Thoracic aorta (tissue), 2 donors: ENCODE measurements at places on chromosomes 6 and 20.

- H3K27me3 ChIP-seq = no peaks in the 10 kb centered on the region
- no peak overlapping the region for H3K27ac ChIP-seq
- H3K4me3 ChIP-seq = no peak overlapping the region
- H3K36me3 ChIP-seq = no peaks in the 10 kb centered on the region
Observed at GRCh38 chr20:61569825-61570224, 317.8 kb downstream of the CDH4 start.

- no peaks in the 10 kb centered on the region for H3K27me3 ChIP-seq
- H3K4me3 ChIP-seq = no peak overlapping the region
- no peak overlapping the region for H3K27ac ChIP-seq
- no peaks in the 10 kb centered on the region for H3K4me1 ChIP-seq
- no peak for DNase-seq
Observed at GRCh38 chr20:43721429-43722152, 5.2 kb downstream of the GTSF1L start.

DNA sequence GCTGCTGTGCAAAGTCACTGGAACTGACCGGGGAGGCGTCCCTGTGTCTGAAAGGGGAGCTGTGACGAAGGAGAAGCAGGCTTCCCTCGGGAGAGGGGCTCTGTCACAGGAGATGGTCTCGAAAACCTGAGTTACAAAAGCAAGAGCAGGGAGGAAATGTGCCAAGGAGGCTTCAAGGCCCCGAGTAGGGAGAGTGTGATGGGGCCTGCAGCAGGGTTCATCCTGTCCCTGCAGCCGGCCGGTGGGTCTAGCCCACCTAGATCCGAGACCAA lies 16.7 kb downstream of the DYNLT1 start:
- H3K36me3 ChIP-seq = no peaks in the 10 kb centered on the region
- DNase-seq = no peak
- H3K27ac ChIP-seq = no peak overlapping the region
- peaks cover 47% of the 10 kb centered on the region for H3K4me1 ChIP-seq
- no peak overlapping the region for H3K4me3 ChIP-seq

- H3K27ac ChIP-seq = no peak overlapping the region
- no peak overlapping the region for H3K4me3 ChIP-seq
- H3K27me3 ChIP-seq = no peaks in the 10 kb centered on the region
- H3K36me3 ChIP-seq = no peaks in the 10 kb centered on the region
Observed at GRCh38 chr6:48183178-48183577, 72.2 kb upstream of the PTCHD4 start.

- DNase-seq = no peak
- H3K27ac ChIP-seq = no peak overlapping the region
- no peaks in the 10 kb centered on the region for H3K27me3 ChIP-seq
- no peaks in the 10 kb centered on the region for H3K4me1 ChIP-seq
Observed at GRCh38 chr6:2914318-2914660, 11.2 kb upstream of the SERPINB9 start.

DNA sequence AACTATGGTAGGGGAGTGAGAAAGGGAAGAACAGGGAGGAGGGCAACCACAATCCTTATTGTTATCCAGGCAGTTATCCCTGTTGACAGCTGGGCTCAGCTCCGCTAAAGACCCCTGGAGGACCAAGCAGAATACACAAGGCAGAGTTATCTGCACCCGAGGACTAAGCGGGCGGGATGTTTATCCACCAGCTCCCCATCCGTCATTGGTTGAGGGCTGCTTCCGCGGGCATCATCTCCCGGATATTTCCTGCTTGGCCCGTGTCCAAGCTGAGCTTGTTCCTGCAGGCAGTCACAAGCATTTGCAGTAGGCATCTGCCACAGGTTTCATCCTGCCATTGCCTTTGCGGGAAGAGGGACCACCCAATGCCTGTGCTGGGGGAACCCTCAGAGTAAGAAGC lies 102.1 kb downstream of the DLGAP4 start:
- no peaks in the 10 kb centered on the region for H3K4me1 ChIP-seq
- DNase-seq = no peak
- no peaks in the 10 kb centered on the region for H3K27me3 ChIP-seq
- no peak overlapping the region for H3K27ac ChIP-seq

GRCh38 chr6:142885182-142885867 lies 59.7 kb downstream of the HIVEP2 start:
- H3K4me3 ChIP-seq = peak overlapping the region; percentile 75
- no peaks in the 10 kb centered on the region for H3K36me3 ChIP-seq
- no peak for DNase-seq
- H3K4me1 ChIP-seq = peaks cover 15% of the 10 kb centered on the region
- H3K27ac ChIP-seq = peak overlapping the region; percentile 52

DNA sequence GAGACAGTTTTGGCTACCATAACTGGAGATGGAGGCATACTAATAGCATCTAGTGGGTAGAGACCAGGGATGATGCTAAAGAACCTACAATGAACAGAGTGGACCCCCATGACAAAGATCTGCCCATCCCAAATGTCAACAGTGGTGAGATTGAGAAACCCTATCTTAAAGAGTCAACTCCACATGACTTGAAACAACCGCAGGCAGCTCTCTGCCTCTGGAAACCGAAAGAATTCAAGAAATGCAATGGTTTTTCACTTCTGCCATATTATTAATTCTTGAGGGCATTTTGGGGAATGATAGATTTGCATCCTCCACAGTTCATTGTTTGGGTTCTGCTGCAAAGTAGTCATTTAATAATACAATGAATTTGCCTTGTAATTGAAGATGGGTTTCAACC lies 463.4 kb downstream of the MAFB start:
- H3K4me1 ChIP-seq = no peaks in the 10 kb centered on the region
- H3K27me3 ChIP-seq = no peaks in the 10 kb centered on the region
- H3K4me3 ChIP-seq = no peak overlapping the region
- no peak overlapping the region for H3K27ac ChIP-seq
- no peaks in the 10 kb centered on the region for H3K36me3 ChIP-seq

DNA sequence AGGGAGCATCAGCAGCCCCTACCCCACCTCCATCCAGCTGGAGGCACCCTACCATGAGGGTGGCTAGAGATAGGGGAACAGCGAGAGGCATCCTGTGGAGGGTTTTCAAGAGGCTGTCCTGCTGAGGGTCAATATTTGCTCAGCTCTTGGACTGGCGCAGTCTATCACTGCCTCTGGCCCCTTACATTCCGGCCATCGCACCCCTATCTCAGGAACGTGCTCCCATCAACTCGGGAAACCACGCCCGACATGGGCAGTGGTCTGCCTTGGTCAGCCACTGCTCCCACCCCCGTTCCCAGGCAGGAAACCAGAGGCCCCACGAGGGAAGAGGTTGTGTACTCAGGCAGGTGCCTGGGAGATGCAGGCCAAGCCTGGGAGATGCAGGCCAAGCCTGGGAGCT lies 57.9 kb downstream of the VEGFA start:
- H3K27me3 ChIP-seq = no peaks in the 10 kb centered on the region
- no peak for DNase-seq
- no peaks in the 10 kb centered on the region for H3K4me1 ChIP-seq
- H3K4me3 ChIP-seq = no peak overlapping the region
- H3K36me3 ChIP-seq = no peaks in the 10 kb centered on the region
- no peak overlapping the region for H3K27ac ChIP-seq

DNA sequence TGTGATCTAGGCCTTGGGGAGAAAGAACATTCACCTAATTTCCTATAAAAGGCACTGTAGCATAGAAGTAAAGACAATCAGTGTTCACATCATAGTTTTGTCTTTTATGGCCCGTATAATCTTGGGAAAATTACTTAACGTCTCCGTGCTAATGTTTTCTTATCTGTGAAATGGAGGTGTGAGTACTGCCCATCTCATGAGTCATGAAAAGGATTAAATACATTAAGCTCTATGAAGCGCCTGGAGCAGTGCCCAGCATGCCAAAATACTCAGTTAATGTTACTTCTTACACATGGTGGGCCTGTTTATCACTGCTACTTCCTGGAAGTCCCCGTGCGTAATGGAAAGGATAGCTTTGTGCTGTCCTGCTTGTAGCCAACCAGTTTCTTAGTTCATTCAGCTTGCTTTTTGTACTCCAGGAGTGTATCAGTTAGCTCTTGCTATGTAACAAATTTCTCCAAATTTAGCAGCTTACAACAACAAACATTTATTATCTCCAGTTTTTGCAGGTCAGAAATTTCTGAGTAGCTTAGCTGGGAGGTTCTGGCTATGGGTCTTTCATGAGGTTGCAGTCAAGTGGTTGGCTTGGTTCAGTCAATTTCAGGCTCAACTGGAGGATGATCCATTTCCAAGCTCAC lies 103.6 kb upstream of the BMP2 start:
- H3K36me3 ChIP-seq = no peaks in the 10 kb centered on the region
- no peaks in the 10 kb centered on the region for H3K4me1 ChIP-seq
- no peak for DNase-seq
- H3K4me3 ChIP-seq = no peak overlapping the region

- no peak overlapping the region for H3K27ac ChIP-seq
- H3K4me1 ChIP-seq = no peaks in the 10 kb centered on the region
- no peak overlapping the region for H3K4me3 ChIP-seq
- H3K36me3 ChIP-seq = no peaks in the 10 kb centered on the region
- DNase-seq = no peak
- H3K27me3 ChIP-seq = no peaks in the 10 kb centered on the region
Observed at GRCh38 chr20:35297740-35298139, 5.5 kb upstream of the FAM83C start.

GRCh38 chr6:16950825-16951495 lies 150.9 kb upstream of the STMND1 start:
- peaks cover 13% of the 10 kb centered on the region for H3K4me1 ChIP-seq
- no peak overlapping the region for H3K4me3 ChIP-seq
- no peaks in the 10 kb centered on the region for H3K36me3 ChIP-seq
- no peak overlapping the region for H3K27ac ChIP-seq
